Activated CD4-positive, alpha-beta T cell treated with anti-CD3 and anti-CD28 coated beads for 36 hours (primary cell): ENCODE measurements at places on chromosomes 3 and 15. TPM values are rescaled to one million over a fixed set of nuclear protein-coding genes. Genes with fewer than 3 reads are reported as not detected.
A peak's percentile ranks its signal among the peaks of the same experiment; 100 is the strongest.

- H3K27me3 ChIP-seq = no peaks in the 10 kb centered on the region
- peak overlapping the region; percentile 28 for H3K4me3 ChIP-seq
- peaks cover 28% of the 10 kb centered on the region for H3K36me3 ChIP-seq
- peak overlapping the region; percentile 34 for H3K27ac ChIP-seq
These were observed 20.2 kb downstream of the ATOSA start for GRCh38 chr15:52658955-52659354.

DNA sequence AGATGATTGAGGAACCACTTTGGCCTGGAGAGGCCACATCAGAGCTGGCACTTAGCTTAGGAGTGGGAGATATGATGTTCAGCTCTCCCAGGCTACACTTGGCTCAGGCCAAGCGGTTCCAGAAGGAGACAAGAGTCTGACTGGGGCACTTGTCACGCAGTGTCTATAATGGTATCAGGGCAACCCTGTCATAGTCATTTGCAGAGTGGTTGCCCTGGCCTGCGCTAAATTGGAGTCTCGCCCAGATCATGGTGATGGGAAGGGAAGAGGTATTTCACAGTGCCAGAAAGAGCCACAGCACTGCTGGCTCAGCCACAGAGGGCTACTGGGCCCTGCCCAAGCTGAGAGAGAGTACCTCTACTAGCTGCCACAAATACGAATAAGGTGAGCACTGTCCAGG, 186.9 kb upstream of the CRBN start:
- H3K27ac ChIP-seq = no peak overlapping the region
- H3K36me3 ChIP-seq = no peaks in the 10 kb centered on the region
- DNase-seq = no peak
- H3K27me3 ChIP-seq = no peaks in the 10 kb centered on the region

Gene CCDC54
- total RNA-seq = not detected

Gene EPB42
- total RNA-seq = not detected

DNA sequence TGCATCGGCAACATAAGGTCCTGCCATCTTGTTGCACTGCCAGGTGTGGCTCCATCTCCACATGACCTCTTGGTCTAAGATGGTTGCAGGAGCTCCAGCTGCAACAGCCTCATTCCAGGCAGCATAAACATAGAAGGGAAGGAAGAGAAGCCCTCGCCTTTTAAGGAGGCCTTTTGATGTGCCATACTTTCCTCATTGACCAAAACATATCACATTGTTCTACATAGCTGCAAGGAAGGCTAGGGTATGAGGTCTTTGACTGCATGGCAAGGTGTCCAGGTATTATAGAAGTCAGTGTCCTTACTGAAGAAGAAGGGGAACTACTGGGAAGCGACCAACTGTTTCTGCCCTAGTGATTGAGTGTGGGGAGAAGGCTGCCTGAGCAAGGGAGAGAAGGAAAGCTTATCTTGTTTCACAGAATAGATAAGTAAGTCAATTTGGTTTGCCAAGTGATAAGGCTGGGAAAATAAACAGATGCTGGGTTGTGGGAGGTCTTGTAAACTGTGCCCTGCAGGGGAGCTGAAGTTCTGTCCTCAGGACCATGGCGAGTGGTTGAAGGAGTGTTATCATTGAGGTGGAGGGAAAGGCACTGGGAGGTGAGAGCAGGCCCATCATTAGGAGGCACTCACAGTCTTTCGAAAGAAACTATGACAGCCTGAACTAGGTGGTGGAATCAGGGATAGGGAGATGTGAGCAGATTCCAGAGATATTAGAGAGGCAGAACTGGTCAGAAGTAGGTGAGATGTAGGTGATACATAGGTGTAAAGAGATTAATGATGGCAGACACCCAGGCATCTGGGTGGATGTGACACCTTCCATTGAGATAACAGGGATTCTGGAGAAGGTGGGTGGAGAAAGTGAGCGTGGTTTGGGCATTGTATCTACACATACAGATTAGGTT, 93.8 kb upstream of the IGF1R start:
- H3K4me3 ChIP-seq = no peak overlapping the region
- DNase-seq = no peak
- no peak overlapping the region for H3K27ac ChIP-seq
- H3K4me1 ChIP-seq = no peaks in the 10 kb centered on the region
- peaks cover 9% of the 10 kb centered on the region for H3K27me3 ChIP-seq

DNA sequence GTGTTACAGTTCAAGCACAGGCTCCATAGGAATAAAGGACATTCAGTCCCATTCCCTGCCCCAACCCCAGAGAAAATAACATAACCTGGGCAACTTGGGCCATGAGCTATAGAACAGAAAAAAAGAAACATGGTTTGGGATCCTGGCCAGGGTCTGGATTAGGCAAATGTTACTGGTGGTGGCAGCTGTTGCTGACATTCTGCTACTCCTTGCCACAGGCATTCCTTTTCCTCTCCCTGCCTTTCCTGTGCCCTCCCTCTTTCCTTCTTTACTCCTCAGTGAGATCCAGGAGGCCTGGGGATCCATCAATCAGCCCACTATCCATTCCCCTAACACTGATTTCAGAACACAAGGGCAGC, 129.1 kb downstream of the NTRK3 start:
- no peaks in the 10 kb centered on the region for H3K36me3 ChIP-seq
- H3K27me3 ChIP-seq = peaks cover 4% of the 10 kb centered on the region
- no peak overlapping the region for H3K4me3 ChIP-seq

- H3K27ac ChIP-seq = no peak overlapping the region
- no peak for DNase-seq
- H3K27me3 ChIP-seq = peaks cover 26% of the 10 kb centered on the region
- H3K4me3 ChIP-seq = no peak overlapping the region
- H3K36me3 ChIP-seq = no peaks in the 10 kb centered on the region
- H3K4me1 ChIP-seq = no peaks in the 10 kb centered on the region
These were observed 67.2 kb downstream of the SLC6A1 start for GRCh38 chr3:11059799-11060115.
